Stimulated activated naive CD8-positive, alpha-beta T cell treated with anti-CD3 and anti-CD28 coated beads, Interleukin-15, Interleukin-2, amounts not matched to agents 100 U/mL and 50 U/mL, for 24 hours (primary cell): ENCODE measurements at places on chromosomes 3 and 15.

DNA sequence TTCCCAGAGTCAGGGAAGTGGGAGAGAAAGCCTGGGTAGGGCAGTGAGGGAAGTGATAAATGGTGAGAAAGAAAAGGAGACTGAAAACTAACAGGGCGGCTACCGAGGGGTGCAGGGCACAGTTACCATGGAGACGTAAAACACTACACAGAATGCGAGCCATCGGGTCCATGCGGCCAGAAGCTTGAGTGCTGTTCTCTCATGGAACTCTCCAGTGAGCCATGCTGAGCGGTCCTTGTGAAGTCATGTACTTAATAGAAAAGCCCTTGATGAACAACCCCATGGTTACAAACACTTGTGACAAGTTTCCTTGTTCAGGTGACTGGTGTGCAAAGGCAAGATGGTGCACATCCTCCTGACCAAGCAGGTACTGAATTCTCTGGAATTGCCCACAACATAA is 3.7 kb upstream of the PLA2G4F start:
- no peak for DNase-seq

GRCh38 chr15:87623832-87624231 is 632.7 kb downstream of the NTRK3 start:
- no peak for DNase-seq

DNA sequence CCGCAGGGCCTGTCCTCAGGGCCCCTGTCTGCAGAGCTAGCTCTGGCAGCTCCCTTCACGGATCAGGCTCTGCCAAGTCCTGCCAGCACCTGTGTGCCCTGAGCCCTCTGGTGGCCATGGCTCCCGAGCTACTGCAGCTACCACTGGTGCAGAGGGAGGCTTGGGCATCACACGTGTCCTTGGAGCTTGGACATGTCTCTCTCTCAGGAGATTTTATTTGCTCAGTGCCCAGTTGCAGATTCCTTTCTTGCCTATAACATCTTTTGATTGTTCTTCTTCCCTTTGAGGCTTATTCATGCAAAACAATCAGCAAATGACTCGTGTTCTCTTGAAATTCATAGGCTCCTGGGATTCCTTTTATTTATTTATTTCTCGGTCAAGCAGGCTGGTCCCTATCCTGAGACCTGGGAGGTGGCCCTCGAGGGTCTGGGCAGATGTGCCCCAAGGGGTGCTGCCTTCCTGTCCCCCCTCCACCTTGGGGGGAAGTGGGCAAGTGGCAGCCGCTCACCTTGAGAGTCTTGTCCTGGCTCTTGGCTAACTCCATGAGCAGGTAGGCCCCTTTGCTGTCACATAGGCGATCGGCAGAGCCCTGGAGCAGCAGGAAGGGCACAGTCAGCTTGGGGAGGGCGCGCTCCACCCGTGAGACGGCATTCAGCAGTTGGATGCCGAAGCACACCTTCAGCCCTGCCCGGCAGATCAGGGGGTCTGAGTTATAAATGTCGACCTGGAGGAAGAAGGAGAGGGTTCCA is 21.9 kb downstream of the ABTB1 start:
- peak; percentile 39 for DNase-seq

DNA sequence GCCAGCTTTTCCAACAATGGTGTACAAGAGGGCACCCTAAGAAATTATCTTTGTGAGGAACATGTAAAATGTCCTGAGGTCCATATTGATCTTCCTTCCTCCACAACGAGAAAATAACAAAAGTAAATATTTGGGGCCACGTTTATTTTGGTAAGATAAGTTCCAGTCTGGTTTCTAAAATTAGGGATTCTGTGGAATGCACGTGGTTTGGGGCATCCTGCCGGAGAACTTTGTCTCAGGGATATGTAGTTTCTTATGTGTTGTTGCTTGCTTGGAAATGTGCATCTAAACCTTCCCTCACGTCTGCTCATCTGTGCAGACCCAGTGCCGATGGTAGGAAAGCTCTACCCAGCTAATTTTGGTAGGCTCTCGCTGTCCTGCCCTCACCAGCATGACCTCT is 62.8 kb downstream of the CTDSPL start:
- DNase-seq: no peak

DNA sequence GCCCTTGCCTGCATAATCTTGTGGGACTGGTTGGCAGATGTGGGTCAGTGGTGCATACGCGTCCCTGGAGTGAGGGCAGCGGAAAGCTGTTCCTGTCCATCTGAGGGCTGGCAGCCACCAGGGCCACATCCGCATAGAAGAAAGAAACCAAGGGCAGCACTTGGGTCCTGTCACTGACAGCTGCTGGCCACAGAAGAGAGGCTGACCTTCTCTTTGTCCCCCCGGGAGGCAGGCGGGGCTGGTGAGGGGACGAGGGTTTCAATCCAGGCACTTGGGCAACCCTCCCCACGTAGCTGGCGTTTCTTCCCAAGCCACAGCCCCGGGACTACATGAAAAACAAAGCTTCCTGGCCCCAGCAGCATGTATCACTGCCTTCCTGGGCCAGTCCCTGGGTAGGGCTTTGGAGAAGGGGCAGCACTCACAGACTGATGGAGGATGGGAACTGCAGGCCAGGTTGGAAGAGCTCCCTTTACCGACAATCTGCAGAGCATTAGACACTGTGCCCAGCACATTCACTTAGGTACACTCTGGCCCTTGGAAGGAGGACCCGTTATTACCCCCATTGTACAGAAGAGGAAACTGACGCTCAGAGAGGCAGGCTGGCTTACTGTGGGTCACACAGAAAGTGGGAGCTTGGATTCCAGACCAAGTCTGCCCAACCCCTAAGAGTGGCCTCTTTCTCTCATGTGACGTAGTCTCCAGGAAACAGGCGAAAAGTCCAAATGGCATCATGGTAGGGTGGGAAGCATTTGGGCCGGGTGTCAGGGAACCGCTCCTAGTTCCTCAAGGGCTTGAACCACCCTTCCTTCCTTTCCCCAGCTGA is 78.8 kb upstream of the SLC6A6 start:
- DNase-seq: no peak

DNA sequence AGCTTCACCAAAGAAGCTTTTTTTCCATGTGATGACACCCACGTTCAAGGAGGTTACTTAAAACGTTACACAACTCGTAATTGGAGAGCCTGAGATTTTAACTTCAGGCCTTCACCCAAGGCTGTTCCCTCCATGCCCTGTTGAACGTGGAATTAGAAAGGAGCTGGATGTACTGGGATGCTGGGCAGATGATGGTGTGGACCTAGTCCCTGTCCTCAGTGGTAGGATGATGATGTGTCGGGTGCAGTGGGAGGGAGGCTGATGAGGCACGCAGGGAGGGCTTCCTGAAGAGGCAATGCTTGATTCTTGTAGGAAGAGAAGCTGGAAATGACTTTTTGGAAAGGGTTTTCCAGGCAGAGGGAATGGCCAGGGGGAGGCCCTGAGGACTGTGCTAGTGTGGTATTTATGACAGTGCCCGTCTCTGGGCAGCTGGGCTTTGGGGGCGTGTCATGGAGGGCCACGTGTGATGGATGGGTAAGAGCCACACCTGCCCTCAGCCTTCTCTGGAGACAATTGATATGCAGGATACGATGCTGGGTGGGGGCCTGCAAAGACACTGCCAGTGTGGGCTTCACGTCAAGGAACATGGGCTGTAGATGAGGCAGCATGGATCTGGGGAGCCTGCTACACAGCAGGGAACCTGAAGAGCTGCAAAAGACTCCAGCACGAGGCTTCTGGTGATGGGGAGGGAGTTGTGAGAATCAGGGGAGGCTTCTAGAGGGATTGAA is 15.3 kb downstream of the SYNM start:
- DNase-seq: no peak

DNA sequence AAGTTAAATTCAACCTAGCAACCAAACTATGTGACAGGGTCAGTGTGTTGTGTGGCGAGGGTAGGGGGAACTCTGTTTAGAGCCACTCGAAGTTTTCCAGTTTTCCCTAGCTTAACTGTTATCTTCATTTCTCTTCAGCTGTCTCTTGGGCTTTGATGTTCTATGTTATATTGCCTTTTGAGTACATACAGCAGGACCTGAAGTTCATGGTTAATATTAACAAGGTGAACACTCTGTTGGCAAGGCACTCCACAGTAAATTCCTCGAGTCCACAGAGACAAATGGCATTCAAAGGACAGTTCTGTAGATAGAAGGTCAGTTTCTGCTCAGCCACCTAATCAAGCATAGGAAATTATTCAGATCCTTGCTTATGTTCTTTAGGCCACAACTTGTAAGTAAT is 147.9 kb upstream of the DPH6 start:
- DNase-seq: no peak

- no peak for DNase-seq
Observed at GRCh38 chr15:76172782-76173181, 113.0 kb downstream of the TMEM266 start.

- no peak for DNase-seq
Observed at GRCh38 chr3:111603679-111604078, 8.5 kb upstream of the ZBED2 start.

DNA sequence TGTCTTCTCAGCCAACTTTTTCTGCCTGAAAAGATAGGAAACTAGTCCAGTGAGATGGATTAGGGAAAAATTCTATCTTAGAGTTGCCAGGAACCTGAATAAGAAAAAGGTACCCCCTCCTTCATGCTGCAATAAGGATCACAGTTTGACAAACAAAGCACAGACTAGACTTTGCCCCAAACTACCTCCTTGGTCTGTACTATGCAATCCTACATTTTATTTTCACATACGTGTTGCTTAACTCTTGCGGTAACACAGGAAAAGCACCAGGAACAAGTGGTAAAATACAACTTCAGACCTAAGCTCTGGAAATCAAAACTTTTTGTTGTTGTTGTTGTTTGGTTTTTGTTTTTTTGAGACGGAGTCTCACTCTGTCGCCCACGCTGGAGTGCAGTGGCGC is 11.3 kb upstream of the IL12A start:
- DNase-seq: no peak

GRCh38 chr15:96356494-96357455 is 26.3 kb downstream of the NR2F2 start:
- DNase-seq: peak; percentile 86

DNA sequence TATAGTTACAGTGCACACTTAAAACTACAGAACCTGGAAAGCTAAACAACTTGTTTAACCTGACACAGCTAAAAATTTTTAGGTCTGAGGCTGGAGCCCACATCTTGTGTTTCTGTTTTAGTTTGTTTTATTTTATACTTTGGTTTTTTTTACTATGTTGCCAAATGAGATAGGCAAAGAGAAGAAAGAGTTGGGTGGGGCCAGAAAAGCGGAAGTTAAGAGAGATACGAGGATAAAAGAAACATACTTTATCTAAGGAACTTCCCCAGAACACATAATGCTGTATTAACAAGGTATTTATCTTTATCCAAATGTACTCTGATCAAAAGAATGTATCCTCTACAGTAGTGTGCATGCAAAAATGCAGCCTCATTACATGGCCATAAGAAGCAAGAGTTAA is 1145.7 kb downstream of the EPHA3 start:
- no peak for DNase-seq

DNA sequence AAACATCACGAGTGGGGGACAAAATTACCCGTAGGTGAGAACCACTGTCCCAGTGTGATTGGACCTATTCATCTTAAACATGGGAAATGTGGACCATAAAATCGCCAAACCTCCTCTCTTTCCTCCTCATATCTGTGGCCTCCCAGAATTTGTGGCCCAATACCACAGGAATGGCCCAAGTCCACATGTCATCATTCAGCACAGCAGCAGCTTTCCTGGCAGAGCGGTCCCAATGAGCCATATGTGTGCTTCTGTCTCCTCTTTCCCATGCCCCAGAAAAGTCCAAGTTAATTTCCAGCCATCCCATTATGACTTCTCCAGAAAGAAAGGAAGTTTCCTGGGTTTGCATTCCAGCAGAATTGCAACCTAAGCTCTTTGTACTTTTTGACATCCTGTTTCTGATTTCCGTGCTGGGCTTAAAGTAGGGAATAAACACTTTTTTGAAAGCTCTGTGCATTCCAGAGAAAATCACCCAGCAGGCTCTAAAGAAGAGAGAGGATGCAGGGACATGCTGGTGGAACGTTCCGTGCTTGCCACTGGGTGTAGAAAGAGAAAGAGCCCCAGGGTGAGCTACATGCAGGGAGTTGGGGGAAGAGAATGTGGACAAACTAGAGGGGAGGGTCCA is 259.4 kb upstream of the PROK2 start:
- DNase-seq: no peak

DNA sequence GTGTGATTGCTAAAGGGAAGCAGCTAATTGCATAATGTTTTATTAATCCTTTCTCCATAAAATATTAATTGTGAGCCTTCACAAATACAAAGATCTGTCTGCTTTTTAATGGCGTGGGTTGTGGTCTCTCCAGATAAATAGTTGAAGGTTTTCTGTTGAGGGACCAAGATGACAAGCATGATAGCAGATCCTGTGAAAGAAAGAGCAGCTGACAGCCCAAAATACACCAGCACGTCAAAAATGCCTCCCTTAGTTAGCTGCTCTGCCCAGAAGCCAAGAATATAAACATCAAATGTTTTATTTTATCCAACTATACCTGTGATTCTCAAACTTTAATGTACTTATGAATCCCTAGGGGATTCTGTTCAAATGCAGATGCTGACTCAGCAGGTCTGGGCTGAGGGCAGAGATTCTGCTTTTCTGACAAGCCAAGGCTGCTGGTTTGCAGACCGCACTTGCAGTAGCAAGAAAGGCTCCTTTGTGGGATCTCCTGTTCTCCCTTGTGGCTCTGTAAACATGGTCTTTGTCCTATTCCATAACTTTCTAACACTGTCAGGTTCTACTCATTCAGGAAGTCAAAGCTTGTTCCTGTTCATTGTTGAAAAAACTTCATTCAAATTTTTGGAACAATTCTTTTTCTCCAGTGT is 119.1 kb upstream of the SLC25A36 start:
- DNase-seq: no peak

GRCh38 chr3:51035630-51036029 is 349.5 kb upstream of the MANF start:
- no peak for DNase-seq

GRCh38 chr15:48890375-48890972 is 12.5 kb downstream of the EID1 start:
- no peak for DNase-seq

DNA sequence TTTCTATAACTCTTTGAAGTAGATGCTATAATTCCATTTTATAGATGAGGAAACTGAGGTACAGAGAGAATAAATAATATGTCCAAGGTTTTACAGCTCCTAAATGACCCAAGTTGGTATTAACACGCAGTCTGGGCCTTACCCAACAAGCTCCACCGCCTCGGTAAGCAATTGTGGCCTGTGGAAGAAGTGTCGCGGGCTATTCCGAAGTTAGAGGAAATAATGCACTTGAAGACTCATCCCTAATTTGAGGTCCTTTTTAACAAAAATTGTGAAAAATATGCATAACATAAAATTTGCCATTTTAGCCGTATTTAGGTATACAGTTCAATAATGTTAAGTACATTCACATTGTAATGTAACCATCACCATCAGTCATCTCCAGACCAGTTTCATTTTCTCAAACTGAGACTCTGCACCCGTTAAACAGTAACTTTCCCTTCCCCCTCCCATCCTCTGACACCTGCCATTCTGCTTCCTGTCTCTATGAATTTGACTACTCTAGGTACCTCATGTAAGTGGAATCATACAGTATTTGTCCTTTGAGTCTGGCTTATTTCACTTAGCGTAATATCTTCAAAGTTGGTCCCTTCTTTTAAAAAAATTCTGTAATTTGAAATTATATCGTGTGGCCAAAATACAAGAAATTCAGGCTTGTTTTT is 18.2 kb downstream of the IDH3A start:
- no peak for DNase-seq
